ENCODE measurements at places on chromosomes 4 and X.

DNA sequence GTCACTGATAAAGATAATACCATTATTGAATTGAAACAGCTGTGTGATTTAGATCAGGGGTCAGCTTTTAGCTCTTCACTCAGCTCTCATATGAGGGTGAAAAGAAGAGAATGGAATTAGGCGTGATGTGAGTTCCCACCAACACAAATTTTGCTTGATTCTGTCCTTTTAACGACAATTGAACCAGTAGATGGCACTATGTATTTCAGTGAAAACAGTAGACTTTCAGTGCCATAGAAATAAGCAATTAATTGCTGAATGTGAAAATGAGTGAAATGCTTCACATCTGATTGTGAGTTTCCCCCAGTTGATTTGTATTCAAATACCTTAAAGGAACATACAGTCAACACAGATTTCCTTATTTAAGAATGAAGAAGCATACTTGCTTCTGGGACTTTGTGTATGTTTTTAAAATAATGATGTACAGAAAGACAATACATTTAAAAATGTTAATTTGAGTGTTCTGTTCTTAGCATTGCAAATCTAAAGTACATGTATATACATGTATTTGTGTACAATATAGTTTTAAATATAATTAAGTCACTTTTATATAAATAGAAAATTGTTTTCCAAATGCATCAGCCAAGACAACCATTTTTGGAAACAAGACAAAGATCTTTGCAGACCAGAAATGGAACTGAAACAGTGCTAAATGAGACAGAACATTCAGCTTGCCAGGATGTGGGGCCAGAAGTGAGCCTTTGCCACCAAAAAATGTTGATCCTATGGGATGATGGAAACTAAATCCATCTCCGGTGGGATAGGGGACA lies 178.8 kb downstream of the SNCA start:
- DNase-seq: no peak

GRCh38 chr4:174173360-174173759 lies 110.1 kb downstream of the FBXO8 start:
- no peak for DNase-seq

- no peak for DNase-seq
These were observed 18.6 kb downstream of the ITGB1BP2 start for GRCh38 chrX:71320126-71320525.

- DNase-seq: no peak
These were observed 442.6 kb upstream of the GALNT7 start for GRCh38 chr4:172726001-172726423.

DNA sequence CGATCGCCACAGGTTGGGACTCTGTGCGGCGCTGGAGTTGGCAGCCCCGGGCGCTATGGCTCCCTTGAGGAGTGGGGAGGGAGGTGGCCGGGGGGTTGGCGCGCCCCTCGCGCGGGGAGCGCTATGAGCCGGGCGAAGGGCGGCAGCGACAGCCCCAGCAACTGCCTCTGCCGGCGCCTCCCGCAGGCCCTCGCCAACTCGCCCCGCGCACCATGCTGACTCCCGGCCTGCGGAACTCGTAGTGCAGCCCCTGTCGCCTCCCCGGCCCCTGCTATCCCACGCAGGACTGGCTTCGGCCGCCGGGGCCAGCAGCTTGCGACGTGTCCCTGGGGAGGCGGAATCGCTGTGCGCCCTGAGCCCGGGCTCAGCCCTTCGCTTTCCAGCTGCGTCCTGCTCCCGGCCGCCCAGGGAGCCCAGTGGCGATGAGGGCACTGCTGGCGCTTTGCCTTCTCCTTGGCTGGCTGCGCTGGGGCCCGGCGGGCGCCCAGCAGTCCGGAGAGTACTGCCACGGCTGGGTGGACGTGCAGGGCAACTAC lies 415 bp downstream of the SHISA3 start:
- DNase-seq: no peak

DNA sequence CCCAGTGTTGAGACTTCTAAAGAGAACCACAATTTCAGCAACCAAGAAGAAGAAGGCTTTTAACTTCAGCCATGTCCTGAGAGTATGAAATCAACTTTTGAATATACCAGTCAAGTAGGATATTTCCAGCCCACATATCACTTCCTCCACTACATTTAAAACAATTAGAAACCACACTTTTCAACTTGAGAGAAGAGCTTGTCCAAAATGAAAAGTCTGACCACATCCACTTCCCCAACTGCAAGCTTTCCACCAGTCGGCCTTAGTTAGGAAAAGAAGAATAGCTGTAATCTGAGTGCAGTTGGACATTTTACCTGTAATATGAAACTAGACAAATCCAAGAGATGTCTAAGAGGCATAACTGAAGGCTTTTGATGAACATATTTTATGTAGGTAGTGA lies 101.9 kb upstream of the SLC7A11 start:
- DNase-seq: no peak

GRCh38 chrX:26352891-26353430 lies 137.0 kb downstream of the MAGEB5 start:
- DNase-seq: no peak

DNA sequence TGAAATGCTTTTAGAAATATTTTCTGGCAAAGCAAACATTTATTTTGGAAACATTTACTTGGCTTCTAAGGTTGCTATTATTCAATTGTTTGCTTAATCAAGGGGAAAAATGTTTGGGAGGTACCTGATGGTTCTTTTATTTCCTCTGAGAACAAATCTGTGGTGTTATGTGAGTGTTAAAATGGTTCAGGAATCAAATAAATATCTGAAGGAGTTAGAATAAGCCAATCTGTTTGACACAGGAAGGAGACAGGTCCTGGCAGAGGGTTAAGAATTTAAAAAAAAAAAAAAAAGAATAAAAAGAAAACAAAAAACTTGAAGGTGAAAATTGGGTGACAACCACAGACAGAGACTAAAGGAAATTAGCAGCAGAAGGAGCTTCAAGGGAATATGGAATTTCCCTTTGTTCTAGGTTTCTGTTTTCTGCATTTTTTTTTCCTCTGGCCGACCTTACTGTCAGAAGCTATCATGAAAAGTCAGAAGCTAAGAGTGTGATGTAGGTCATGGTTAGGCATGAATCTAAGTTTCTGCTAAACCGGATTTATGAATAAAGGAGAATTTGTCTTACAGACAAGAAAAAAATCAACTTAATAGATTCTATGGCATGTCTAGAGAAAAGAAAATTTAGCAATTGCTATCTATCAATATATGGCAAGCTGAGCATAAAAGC lies 78.6 kb upstream of the PNPLA4 start:
- DNase-seq: no peak

GRCh38 chrX:30990361-30990760 lies 81.5 kb downstream of the FTHL17 start:
- DNase-seq: no peak

DNA sequence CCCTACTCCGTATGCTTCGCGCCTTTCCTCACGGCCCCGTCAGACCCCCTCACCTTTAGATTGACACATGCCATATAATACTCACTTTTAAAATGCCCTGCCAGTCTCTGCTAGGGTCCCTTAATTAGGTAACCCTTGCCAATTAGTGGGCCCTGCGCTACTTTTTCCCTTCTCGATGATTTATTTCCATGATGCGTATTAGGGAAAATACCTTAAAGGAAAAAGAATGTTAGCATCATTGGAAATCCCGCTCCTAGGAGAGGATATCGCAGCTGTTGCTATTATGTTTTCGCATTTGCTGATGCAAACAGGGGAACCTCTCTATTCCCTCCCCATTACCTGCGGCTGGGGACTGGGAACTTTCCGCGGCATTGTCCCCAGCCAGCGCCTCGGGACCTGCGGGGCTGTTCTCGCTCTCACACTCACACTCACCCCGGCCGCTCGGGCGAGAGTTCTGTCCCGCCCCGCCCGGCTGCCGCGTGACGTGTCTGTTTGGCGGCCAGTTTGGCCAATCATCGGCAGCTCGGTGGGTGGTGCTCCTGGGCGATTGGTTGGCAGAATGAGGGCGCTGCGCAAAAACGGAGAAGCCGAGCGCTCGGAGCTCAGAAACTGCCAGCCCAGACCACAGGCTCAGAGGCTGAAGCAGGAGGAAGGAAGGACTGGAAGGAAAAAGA lies at the start of gene PCDH10:
Gene PCDH10 (plus strand): TSS at position 605 of the 674 bp plus-strand sequence. CDS start 847 bp downstream, outside the sequence.
- peak; percentile 99 for DNase-seq

GRCh38 chr4:184538023-184538599 lies 63.8 kb upstream of the IRF2 start:
- DNase-seq: peak; percentile 75

DNA sequence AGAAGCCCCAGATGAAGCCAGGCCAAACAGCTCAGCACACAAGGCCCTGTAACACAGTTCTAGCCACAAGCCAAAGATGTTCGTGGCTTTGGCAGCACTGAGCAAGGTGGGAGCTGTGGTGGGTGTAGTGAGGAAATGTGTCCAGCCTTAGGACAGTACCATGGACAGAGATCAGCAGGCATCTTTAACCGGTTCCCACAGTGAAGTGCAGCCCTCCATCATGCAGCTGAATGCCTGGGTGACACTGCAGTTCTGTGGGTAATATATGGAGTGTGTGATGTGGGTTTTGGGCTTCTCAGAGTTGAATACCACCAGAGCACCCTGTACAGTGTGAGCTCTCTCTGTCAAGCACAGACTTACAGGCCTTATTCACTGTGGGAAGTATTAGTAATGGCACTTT lies 6.0 kb upstream of the NEXMIF start:
- peak; percentile 54 for DNase-seq

- DNase-seq: peak; percentile 58
These were observed 1.3 kb downstream of the PTPN13 start for GRCh38 chr4:86595426-86595805.

GRCh38 chrX:47648376-47648775 lies 2.0 kb downstream of the ELK1 start:
- DNase-seq: peak; percentile 15

- no peak for DNase-seq
These were observed 326.0 kb upstream of the F9 start for GRCh38 chrX:139204571-139204897.

DNA sequence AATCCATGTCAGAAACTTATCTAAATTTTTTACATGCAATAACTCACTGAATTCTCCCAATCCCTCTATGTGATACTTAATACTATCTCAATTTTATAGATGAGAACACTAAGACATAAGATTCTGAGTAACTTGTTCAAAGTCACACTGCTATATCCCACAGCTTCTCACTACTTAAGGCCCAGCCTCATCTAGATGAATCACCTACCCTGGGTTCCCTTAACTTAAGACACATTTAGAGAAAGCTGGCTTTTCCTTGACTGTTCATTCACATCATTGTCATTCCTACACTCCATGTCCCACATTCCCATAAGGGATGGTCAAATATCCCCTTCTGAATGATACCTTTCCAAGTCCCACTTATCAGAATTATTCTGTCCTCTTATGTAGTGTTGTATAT lies 21.0 kb downstream of the TNIP3 start:
- DNase-seq: no peak

Data from islet precursor cell (in vitro differentiated cells).